Posterior vena cava (tissue), 2 donors: ENCODE measurements at places on chromosomes 5 and 9. TPM values are rescaled to one million over a fixed set of nuclear protein-coding genes. Genes with fewer than 3 reads are reported as not detected.

LHX3 gene
- not detected for total RNA-seq

GPBP1 gene
- total RNA-seq, result 51.6 TPM

OR4F3 gene
- total RNA-seq, result not detected

CDC20B gene
- total RNA-seq, result not detected

- no peak for DNase-seq
Observed at GRCh38 chr9:88976890-88977257, 14.4 kb upstream of the S1PR3 start.

- DNase-seq, result peak; percentile 78
Observed at GRCh38 chr5:151208481-151208914, 15.4 kb downstream of the CCDC69 start.

- DNase-seq, result peak; percentile 71
Observed at GRCh38 chr5:10635257-10635866, 71.5 kb downstream of the ANKRD33B start.

- no peak for DNase-seq
Observed at GRCh38 chr5:170420806-170421412, 31.7 kb upstream of the KCNMB1 start.

- DNase-seq, result no peak
Observed at GRCh38 chr9:137833721-137834613, 43.6 kb upstream of the CACNA1B start.

- DNase-seq, result no peak
Observed at GRCh38 chr9:6834306-6834705, 76.5 kb downstream of the KDM4C start.

GRCh38 chr9:20597862-20598261, 24.4 kb downstream of the MLLT3 start:
- no peak for DNase-seq
